ENCODE measurements at places on chromosomes 4 and X.

DNA sequence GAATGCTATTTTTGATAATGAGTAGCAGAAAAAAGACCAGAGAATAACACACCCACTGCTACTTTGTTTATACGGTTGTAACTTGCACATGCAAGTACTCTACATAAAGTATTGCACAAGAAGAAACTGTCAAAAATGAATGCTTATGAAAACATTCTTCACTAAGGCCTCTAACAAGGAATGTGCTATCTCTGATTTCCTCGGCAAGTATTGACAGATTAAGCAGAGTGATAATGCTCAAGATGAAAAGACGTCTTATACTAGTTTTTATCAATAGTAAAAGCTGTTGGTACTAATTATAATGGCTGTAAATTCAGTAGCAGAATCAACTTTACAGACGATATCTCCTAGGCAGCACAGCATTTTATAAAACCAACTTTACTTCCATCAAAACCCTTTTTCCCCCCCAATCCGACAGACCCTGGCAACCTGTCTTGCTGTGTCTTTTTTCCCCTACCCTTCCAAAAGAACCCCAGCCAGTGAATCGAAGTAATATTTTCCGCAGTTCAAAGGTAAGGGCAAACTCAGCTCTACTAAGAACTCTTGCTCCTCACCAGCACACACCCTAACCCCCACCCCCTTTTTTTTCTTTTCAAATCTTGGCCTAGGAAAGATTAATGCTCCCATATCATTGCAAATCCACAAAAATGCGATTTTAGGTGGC, 1.5 kb downstream of the FRYL start:
- DNase-seq, result no peak

DNA sequence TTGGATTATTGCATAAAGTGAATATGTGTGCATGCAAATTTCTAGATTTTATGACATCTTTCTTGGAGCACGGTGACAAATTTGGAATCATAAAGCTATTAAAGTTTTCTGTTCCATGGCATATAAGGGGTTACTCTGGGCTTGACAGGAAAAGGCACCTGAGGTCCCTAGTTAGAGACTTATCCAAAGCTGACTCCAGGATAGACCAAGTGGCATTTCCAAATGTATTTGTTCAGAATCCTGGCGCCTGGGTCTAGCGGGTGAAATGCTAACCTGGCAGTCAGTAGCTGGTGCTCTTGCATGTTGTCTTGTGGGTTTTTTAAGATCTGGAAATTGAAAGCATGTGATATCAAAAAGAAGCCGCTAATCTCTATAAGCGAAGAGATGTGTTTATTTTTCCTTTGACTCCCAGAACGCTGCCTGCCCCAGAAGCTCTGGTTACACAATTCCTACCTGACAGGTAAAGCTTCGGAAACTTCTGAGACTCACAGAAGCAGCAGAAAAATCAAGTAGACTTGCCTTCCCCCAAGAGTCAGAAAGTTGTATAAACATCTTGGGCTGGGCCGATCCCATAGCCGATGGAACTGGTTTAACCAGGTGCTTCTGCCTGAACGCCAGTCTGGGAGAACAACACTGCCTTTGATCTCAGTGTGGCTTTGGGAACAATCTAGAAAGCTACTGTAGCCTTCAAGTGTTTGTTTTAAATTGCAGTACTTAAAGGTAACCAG, 12.9 kb upstream of the ZCCHC4 start:
- DNase-seq, result no peak

- DNase-seq, result no peak
These were observed 4.0 kb upstream of the DHX15 start for GRCh38 chr4:24588216-24588954.

DNA sequence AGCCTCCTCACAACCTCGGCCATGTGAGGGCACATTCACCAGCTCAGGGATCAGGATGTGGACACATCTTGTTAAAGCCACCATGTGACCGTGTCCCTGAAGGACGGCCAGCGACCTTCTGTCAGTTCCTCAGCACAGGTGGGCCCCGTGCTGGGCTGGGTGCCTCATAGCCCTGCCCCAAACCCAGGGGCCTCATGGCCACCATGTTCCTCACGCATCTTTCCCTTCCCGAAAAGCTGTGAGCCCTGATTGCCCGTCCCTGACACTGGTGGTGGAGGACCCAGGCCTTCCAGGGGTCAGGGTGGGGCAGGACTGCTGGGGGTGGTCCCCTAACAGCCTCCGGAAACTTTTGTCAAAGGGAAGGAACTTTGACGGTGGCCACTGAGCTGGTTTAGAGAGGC, 60.1 kb upstream of the ADRA2C start:
- no peak for DNase-seq

DNA sequence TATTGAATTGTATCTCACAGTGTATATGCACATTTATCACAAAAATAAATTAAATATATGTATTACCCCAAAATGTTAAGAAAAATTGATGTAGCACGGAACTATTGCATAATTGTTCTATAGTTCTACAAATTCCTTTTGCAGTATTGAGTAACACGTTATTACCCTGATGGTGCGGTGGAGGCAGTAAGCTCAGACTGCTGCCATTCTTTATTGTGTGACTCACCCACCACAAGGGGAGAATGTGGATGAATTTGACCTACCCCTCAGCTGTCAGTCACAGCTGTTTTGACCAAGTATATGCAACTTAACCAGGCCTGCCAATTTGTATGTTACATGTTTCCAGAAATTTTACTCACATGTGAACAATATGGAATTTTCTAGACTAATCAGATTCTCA, 506.6 kb downstream of the SH3BGRL start:
- no peak for DNase-seq

DNA sequence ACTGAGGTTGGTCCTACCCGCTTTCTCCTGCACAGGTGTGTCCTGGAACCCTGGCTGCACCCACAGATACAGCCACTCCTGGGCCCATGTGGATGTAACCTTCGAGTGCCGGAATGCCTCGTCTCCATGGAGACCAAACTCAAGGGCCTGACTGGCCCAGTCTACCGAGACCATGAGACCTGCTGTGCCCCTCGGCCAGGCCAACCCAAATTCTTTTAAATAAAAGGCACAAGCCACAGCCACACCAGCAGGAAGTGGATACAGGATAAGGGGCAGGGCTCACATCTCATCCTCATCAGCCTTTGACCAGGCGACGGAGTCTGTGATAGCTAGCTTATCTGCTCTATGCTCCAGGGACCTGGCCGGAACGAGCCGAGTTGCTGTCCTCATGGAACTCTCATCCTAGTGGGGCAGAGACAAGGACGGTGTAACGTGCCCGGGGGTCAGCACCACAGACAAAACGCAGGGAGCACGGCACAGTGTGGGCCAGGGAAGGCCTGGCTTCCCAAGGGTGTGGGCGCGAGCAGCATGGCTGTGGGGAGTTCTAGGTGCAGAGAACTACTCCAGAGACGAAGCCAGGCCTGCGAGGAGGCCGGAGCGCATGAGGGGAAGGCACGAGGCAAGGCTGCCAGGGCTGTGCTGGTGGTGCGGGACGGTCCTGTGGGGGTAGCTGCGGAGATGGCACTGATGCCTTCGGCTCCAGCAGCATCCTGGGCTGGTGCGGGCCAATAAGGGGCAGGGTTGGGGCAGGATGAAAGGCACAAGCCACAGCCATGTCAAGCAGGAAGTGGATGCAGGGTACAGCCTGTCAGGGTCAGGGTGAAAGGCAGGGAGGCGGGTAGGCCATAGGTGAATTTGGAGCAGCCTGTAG, 22.7 kb downstream of the NOP14 start:
- peak; percentile 61 for DNase-seq

DNA sequence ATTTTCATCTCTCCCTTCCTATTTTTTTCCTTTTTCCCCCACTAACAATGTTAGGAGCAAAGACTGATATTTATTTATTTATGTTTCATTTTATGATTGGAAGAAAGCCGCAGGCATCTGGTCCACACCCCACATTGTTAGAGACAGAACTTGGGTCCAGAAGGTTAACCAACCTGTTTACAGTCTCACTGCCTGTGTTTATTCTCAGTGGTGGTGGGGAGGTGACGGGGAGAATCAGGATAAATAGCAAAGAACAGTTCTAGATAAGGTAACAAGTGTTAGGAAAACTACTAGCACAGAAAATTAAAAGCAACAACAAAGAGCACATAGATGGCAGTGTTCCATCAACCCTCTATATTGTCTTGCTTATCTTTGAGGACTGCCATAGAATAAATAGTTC, 301.7 kb upstream of the DIPK2B start:
- DNase-seq, result no peak

Data from sigmoid colon (tissue), 7 donors.